ENCODE measurements at places on chromosomes 5 and 9. TPM values are rescaled to one million over a fixed set of nuclear protein-coding genes. Genes with fewer than 3 reads are reported as not detected.

Gene IL5
- not detected for total RNA-seq

Gene PLEKHG4B
- total RNA-seq, result 9.1 TPM

Gene CCDC152
- total RNA-seq, result 8.1 TPM

Gene WDR36
- total RNA-seq, result 47.9 TPM

Gene SAXO1
- under 0.01 TPM for total RNA-seq

Gene ENTREP1
- total RNA-seq, result 4.1 TPM

Gene PPP1R26
- total RNA-seq, result 38.8 TPM

Gene IFNA2
- not detected for total RNA-seq

Gene PCDHGC4
- 91.7 TPM for total RNA-seq

Gene ENHO
- total RNA-seq, result 27.5 TPM

All from parietal lobe (tissue), 2 donors.